ENCODE measurements at places on chromosomes 5 and 9. TPM values are rescaled to one million over a fixed set of nuclear protein-coding genes. Genes with fewer than 3 reads are reported as not detected.

Gene AK8
- total RNA-seq, result not detected

Gene NEUROG1
- not detected for total RNA-seq

DNA sequence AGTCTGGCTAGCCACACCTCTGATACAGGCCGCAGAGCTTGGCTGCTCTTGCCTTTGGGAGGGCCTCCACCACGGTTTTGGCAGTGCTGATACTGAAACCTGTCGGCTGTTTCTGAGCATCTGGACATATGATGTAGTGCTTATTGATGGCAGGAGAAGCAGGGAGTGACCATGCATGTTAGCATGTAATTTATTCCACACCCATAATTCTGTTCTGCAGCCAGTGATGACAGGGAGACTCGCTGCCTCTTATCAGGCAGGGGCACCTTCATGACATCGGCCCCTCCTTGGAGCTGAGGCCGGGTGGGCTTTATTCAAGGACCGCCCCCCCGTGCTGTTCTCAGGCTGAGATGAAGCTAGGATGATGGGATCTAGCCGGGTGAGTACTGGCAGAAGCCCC lies 49.0 kb downstream of the OLFM1 start:
- no peak overlapping the region for H3K27ac ChIP-seq
- no peak for DNase-seq
- no peaks in the 10 kb centered on the region for H3K4me1 ChIP-seq
- no peaks in the 10 kb centered on the region for H3K27me3 ChIP-seq
- no peak overlapping the region for H3K4me3 ChIP-seq
- no peaks in the 10 kb centered on the region for H3K36me3 ChIP-seq

GRCh38 chr9:110110154-110110553 lies 97.8 kb downstream of the C9orf152 start:
- no peak overlapping the region for H3K4me3 ChIP-seq
- DNase-seq, result no peak
- H3K27ac ChIP-seq, result no peak overlapping the region
- H3K4me1 ChIP-seq, result no peaks in the 10 kb centered on the region

DNA sequence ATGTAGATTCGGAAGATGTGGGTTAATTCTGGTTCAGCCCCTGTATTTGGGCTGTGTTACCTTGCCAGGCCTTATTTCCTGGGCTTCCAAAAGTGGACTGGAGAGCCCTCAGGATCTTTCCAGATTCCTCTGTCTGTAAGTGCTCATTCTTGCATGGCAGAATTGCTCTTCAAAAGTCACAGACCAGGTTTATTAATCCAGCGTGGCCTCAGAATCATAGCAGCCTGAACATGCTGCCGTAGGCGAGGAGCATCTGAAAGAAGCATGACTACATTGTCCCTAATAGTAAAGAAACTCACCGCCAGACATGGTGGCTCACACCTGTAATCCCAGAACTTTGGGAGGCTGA lies 307.8 kb downstream of the GADD45G start:
- no peak overlapping the region for H3K27ac ChIP-seq
- no peak overlapping the region for H3K4me3 ChIP-seq
- no peaks in the 10 kb centered on the region for H3K4me1 ChIP-seq
- DNase-seq, result peak; percentile 21

Measured in right atrium auricular region (tissue), 2 donors.